NCI-H526 treated with DMSO at 0.1 percent for 48 hours (cell line): ENCODE measurements at places on chromosomes 5 and 9.

DNA sequence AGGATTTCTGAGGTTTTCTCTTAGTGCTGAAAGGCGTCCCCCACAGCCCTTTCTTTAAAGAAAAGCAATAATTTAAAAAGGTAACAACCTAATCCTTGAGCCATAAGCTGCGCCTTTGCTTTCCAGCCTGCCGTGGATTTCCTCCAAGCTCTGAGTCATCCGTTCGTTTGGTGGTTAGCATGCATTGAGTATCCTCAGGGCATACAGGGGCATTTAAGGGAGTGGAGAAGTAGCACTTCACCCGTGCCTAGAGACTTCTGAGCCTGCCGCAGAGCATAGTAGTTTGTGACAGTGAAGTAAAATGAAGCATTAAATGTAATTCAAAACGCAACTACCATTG is 892 bp upstream of the TNC start:
- DNase-seq = no peak

GRCh38 chr9:20683351-20684034 is 566 bp upstream of the FOCAD start:
- DNase-seq = no peak

- no peak for DNase-seq
Observed at GRCh38 chr5:55620009-55620765, 85.4 kb upstream of the PLPP1 start.

DNA sequence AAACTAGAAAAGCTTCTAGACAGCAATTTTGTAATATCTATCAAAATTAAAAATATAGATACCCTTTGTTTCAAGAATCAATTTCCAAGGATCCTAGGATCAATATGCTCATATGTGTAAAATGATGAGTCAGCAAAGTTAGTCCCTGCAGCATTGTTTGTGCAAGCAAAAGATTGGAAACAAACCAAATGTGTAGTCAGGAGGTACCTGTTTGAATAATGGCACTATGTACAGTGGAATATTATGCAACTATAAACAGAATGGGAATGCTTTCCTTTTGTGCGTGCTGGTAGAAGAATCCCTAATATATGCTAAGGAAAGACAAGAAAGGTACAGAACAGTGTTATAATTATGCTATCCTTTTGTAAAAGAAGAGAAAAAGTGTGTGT is 58.5 kb upstream of the PJA2 start:
- DNase-seq = no peak

- no peak for DNase-seq
Observed at GRCh38 chr5:31396611-31397295, 135.1 kb downstream of the DROSHA start.

DNA sequence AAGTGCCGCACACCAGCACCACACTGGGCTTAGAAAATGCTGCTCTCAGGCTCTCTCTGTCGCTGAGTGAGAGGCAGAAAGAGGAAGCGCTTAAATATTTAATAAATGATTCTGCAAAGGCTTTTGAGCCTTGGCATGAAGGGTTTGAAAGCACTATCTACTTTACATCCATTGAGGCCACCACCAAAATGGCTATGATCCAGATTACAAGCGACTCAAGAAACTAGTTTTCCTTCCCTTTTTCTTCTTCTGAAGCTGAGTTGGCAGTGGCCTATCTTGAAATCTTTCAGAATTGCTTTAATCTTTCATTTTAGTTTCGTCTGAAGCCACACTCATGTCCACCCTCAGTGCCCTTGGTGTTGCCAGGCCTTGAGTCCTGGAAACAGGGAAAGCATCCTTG is 59.5 kb downstream of the EBF1 start:
- no peak for DNase-seq

DNA sequence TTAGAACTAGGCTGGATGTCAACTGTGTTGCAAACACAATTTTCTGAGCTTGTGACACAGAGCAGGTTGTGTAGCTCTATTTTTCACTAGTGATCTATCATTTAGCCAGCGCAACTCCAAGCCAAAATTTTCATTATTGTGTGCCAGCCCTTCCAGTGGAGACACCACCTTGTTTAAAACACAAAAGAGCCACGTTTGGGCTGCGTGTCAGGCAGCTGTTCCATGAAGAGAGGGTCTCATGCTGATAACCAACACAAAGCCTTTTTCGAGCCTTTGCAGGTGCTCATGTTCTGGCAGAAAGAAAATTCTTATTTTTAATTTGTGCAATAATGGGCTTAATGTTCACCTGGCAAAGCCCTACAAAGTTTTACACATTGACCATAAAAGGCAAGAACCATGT is 237.6 kb upstream of the RGMB start:
- no peak for DNase-seq

GRCh38 chr5:121292664-121293063 is 559.0 kb upstream of the FTMT start:
- DNase-seq = no peak

DNA sequence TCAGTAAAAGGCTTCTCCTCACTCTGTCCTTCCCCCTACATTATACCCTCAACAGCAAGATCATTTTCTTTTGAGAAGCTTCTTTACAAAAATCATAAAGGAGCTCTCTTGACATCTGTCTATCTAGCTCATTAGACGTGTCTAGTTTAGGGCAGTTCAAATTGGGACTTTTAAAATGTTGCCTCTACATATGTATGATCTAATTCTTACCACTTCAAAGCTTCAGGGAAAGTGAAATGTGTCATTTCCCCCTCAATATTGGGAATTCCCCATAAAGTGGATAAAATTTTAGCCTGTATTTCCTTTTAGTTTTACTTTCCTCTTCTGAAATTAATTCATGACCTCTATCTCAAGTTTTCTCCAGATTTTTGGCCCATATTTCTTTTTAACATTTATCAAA is 323.7 kb downstream of the ARRDC3 start:
- DNase-seq = no peak

- no peak for DNase-seq
Observed at GRCh38 chr9:4836676-4837075, 43.9 kb downstream of the RCL1 start.

GRCh38 chr9:136409557-136410455 is 608 bp downstream of the ENTR1 start:
- no peak for DNase-seq

- DNase-seq = no peak
Observed at GRCh38 chr9:78713614-78714405, 416.9 kb downstream of the PSAT1 start.

GRCh38 chr9:136047775-136048559 is 47.1 kb downstream of the NACC2 start:
- no peak for DNase-seq

DNA sequence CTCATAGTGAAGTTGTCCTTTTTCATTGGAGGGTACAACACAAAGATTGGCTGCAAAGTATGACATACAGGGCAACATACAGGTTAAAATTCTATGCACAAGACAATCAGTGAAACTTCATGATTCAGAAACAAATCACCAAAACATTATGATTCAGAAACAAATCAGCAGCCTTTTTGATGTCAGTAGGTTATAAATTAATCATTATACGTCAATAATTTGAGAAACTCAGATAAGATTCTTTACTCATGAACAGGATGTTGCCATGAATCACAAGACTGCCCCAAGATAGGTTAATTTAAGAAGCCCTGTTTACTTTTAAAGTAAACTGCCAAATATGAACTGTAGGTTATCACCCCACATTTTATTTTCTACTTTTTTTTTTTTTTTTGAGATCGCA is 62.2 kb upstream of the IL33 start:
- DNase-seq = no peak

DNA sequence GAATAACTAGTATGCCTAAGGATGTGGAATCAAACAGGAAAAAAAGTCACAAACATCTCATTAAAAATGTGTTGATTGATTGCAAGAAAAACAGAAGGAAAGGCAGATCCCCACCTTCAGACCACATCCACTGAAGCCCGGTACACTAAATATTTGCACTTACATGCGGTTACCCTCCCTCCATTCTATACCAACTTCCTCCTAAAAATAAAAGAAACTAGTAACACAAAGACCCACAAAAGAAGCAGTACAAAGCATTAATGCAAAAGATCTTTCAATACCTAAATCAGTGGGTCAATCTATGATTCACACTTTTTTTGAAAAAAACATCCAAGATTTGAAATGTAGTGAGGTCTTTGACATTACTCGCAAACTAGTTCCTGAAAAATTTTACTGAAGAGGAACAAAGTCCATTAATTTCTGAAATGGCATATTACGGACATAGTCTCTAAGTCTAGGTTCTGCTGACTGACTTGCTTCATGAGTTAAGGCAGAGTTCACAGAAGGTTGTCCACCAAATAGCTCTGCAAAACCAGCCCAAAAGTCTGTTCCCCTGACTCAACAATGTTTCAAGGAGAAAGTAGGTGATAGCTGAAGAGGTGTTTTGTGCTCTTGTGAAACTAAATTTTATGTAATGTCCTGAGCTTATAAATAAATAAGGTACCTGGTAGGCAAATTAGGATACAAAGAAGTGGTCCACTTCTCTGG is 100.7 kb downstream of the PAM start:
- DNase-seq = no peak

DNA sequence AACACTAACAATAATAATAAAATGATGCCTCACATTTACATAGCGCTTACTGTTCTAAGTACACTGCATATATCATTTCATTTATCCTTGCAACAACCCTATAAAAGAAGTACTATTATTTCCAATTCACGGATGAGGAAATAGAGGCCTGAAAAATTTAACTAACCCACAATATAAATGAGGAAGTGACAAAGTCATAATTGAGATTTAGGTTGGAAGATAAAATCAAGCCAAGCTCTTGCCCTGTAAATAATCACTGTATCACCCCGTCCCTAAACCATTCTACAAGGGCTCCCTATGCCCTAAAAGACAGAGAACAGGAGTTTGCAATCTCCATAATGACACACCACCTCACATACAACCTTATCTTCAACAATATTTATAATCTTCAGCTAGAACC is 49.6 kb downstream of the STRBP start:
- no peak for DNase-seq

DNA sequence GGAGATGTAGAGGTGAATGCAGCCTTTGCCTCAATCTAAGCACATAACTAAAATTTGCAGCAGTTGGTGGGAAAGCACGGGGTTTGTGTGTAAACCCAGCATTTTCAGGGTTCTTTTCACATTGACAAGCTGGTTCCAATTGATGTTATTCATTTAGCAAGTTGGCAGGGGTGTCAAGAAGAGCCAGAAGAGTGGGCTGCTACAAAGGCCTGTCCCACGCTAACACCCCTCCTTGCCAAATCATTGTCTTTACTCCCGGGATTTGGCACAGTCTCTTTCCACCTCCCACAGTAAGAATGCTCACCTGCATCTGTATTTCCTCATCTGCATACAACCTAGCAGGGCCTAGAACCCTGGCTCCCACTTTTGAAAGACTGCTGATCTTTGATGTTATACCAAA is 11.8 kb downstream of the RGMB start:
- no peak for DNase-seq

DNA sequence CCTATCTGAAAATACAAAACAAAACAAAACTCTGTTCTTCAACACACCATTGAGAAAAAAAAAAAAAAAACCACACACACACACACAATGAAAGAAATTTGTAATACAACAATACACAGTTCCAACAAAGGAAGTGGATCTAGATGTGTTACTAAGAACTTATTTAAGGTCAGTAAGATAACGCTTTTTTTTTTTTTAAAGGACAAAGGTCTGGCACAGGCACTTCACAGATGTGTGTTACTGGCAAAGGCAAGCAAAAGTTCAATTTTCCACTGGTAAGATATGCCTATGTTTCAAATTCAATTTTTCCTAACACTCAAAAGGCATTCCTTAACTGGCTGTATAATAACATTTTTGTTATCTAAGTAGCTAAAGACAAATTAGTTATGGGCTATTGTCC is 3.6 kb downstream of the RFK start:
- no peak for DNase-seq

GRCh38 chr9:127886401-127886972 is 9.0 kb upstream of the AK1 start:
- no peak for DNase-seq

DNA sequence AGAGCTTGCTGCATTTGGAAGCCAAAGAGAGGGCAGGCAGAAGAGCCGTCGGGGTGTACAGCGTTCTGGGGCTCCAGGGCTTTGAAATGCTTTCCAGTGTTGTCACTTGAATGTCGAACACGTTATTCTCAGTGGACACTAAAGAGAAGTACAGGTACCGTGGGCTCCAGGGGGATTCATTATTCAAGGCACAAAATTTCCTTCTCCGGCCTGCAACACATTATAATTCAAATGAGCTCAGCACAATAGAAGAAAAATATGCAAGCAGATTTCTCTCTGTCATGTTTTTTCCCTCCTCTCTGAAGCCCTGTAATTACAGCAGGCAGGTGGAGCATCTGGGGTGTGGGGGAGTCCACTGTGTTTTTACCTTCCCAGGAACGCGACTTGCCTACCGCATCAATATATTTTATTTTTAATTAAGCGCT is 293.1 kb downstream of the ZSWIM6 start:
- DNase-seq = no peak

DNA sequence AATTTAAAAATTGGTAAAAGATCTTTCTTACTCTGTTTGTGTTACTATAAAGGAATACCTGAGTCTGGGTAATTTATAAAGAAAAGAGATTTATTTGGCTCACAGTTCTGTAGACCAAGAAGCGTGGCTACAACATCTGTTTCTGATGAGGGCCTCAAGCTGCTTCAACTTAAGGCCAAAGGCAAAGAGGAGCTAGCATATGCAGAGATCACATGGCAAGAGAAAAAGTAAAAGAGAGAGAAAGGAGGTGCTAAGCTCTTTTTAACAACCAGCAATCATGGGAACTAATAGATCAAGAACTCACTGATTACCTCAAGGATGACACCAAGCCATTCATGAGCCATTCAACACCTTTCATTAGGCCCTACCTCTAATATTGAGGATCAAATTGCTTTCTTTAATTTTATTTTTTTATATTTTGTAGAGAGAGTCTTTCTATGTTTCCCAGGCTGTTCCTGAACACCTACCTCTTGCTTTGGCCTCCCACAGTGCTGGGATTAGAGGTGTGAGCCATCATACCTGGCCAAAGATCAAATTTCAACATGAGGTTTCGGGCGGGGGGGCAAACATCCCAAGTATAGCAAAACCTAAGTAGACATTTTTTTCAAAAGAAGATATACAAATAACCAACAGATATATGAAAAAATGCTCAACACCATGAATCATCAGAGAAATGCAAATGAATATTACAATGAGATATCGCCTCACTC is 16.0 kb upstream of the SHC3 start:
- DNase-seq = no peak

- DNase-seq = no peak
Observed at GRCh38 chr9:94692601-94693000, 33.9 kb upstream of the AOPEP start.

GRCh38 chr9:14362175-14362574 is 48.2 kb upstream of the NFIB start:
- no peak for DNase-seq

GRCh38 chr5:63596254-63596653 is 366.0 kb downstream of the HTR1A start:
- no peak for DNase-seq

- no peak for DNase-seq
Observed at GRCh38 chr9:33921967-33922895, 105.3 kb downstream of the UBE2R2 start.

- no peak for DNase-seq
Observed at GRCh38 chr5:1780614-1780930, 19.1 kb downstream of the MRPL36 start.

- no peak for DNase-seq
Observed at GRCh38 chr5:175363300-175363699, 80.7 kb downstream of the DRD1 start.

- DNase-seq = no peak
Observed at GRCh38 chr9:77987081-77987656, 44.4 kb downstream of the GNAQ start.

GRCh38 chr9:82154573-82154972 is 166.0 kb downstream of the SPATA31D1 start:
- DNase-seq = no peak
